ENCODE measurements at places on chromosomes 1 and 21. TPM values are rescaled to one million over a fixed set of nuclear protein-coding genes. Genes with fewer than 3 reads are reported as not detected.
A peak's percentile ranks its signal among the peaks of the same experiment; 100 is the strongest.

DNA sequence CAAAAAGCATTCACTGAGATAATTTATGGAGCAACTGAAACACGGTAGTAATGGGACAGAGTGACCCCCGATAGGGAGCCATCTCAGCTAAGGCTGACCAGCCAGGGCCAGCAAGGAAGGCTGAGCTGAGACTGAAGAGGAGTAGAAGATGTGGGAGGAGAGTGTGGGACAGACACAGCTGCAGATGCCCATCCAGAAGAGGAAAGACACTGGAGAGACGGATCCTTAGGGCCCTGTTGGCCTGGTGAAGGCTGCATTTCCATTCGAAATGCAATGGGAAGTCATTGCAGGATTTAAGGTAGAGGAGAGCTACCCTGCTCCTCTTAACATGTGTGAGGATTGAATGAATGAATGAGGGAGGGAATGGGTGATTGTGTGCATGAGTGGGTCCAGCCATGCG is 44.0 kb upstream of the LRP8 start:
- no peaks in the 10 kb centered on the region for H3K27me3 ChIP-seq
- no peak for DNase-seq
- H3K27ac ChIP-seq = no peak overlapping the region
- H3K4me1 ChIP-seq = peaks cover 12% of the 10 kb centered on the region
- H3K4me3 ChIP-seq = no peak overlapping the region

DNA sequence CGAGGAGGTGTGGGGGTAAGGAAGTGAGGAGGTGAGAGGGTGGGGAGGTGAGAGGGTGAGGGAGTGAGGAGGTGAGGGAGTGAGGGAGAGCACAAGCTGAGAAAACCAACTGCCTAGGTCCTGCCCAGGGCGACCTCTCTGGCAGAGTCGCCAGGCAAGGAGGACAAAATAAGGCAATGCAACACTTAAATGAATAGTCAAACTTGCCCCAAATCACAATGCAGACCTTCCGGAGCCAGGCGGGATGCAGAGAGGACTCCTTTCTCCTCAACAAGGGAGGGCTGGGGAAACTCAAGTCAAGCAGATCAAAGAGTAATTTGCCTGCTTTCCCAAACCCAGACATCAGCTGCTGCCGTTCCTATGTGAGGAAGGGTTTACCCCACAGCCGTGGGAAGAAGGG is 86.0 kb downstream of the CCDC185 start:
- DNase-seq = no peak
- H3K27ac ChIP-seq = no peak overlapping the region
- no peak overlapping the region for H3K4me3 ChIP-seq

GRCh38 chr1:207311888-207312603 is 9.4 kb upstream of the CD55 start:
- H3K27ac ChIP-seq = no peak overlapping the region
- H3K36me3 ChIP-seq = no peaks in the 10 kb centered on the region

- no peaks in the 10 kb centered on the region for H3K36me3 ChIP-seq
- peaks cover 4% of the 10 kb centered on the region for H3K4me1 ChIP-seq
- peaks cover 9% of the 10 kb centered on the region for H3K27me3 ChIP-seq
- DNase-seq = no peak
- no peak overlapping the region for H3K27ac ChIP-seq
- H3K4me3 ChIP-seq = no peak overlapping the region
Measured at GRCh38 chr1:30872948-30873263, 35.7 kb downstream of the SDC3 start.

- peaks cover 5% of the 10 kb centered on the region for H3K36me3 ChIP-seq
- peaks cover 16% of the 10 kb centered on the region for H3K4me1 ChIP-seq
- no peak overlapping the region for H3K4me3 ChIP-seq
- H3K27me3 ChIP-seq = peaks cover under 1% of the 10 kb centered on the region
Measured at GRCh38 chr1:84103197-84103992, 40.7 kb upstream of the PRKACB start.

- no peaks in the 10 kb centered on the region for H3K36me3 ChIP-seq
- H3K27me3 ChIP-seq = peaks cover 2% of the 10 kb centered on the region
- peak overlapping the region; percentile 47 for H3K4me3 ChIP-seq
- no peak overlapping the region for H3K27ac ChIP-seq
- H3K4me1 ChIP-seq = peaks cover 9% of the 10 kb centered on the region
Measured at GRCh38 chr1:219660666-219661463, 48.0 kb upstream of the ZC3H11B start.

Gene CLCA1
- not detected for total RNA-seq

DNA sequence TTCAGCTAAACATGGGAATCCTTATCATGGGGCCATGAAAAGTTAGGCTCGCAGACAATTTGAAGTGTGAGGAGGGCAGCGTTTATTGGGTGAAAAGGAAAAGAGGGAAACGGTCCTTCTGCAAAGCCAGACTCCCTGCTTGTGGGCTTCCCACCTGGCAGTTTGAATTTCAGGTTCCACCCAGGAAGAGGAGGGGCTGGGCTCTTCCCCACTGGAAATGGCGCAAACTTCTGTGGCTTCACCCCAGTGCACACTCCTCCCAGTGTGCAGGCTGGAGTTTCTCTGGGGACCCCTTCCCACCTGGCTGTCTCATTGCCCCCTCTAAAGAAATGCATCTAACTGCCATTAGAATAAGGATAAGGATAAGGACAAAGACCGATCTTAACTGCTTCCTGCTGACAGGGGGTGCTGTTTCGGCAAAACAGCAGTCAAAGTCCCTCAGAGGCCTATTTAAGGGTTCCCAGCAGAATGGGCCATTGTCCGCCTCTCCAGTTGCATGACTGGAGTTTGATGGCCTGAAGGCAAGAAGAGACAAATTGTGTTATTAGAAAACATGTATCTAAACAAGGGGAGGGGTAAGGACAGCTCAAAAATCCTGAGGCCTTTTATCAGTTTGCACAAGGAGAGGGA is 20.4 kb downstream of the AIM2 start:
- H3K4me3 ChIP-seq = no peak overlapping the region
- H3K4me1 ChIP-seq = peaks cover 42% of the 10 kb centered on the region
- DNase-seq = no peak
- no peaks in the 10 kb centered on the region for H3K27me3 ChIP-seq
- H3K36me3 ChIP-seq = peaks cover 89% of the 10 kb centered on the region
- H3K27ac ChIP-seq = peak overlapping the region; percentile 29

DNA sequence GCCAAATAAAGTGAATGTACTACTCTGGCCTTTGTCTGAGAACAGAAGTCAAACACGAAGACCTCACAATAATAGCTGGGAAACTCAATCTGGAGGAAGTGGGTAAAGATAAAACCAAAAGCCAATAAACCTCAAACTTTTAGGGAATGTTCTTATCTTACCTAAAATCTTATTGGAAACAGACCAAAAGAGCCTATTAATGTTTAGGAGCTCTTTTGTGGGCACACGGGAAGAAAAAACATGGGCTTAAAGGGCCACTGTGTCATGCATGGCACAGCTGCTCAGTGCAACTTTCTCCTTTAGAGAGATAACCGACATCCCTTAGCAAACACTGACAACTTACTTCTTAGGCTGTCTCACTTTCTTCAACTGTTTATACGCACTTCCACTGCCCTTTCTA is 16.1 kb downstream of the EIF2B3 start:
- peaks cover 2% of the 10 kb centered on the region for H3K4me1 ChIP-seq
- no peak overlapping the region for H3K4me3 ChIP-seq
- no peak overlapping the region for H3K27ac ChIP-seq
- DNase-seq = no peak

DNA sequence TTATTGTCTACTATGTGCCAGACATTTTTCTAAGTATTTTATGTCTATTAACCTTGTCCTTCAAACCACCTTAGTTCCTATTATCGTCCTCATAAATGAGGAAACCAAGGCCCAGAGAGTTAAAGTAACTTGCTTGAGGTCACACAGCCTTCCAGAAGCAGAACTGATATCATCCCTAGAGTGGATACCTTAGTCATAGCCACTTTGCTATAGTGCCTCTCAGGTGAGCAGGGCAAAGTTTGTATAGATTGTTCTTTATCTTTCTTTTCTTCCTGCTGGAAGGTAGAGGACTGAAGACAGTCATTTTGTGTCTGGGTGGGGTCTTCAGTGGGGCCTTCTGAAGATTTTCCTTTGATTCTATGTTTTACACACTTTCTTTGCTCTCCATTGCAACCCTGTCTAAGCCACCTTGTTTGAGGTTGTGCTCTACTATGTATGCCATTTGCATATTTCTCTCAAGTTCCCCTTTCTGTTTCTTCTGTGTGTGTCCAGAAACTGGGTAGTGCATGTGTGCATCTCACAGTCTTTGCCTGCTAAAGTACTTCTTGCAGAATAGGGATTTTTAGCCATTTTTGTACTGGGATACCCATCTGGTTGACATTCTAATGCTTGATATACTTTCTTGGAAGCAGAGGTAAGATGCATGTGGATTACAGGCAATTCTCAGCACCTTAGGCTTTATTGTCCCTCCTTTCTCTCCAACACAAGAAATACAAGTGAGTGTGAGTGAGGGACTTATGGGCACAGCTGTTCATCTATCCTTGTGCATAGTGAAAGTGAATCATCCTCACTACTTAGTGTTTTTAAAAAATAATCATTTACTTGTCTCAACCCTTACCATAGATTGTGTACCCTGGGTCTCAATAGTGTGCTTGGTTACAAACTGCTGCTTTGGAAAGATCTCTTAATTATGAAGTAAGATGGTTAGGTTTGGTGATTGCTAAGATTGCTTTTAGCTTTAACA is 207.6 kb upstream of the HMCN1 start:
- DNase-seq = no peak
- H3K4me3 ChIP-seq = no peak overlapping the region

Gene PTAFR
- 0.21 TPM for total RNA-seq

Measured in activated T-helper 2 cell treated with anti-CD3 and anti-CD28 coated beads, Interferon-gamma antibody, Interleukin-2, Interleukin-4, amounts not matched to agents 10 μg/mL and 5 μg/mL and 100 μg/mL, durations not matched to agents 14 hours and 24 hours and 36 hours (primary cell).